ENCODE measurements at places on chromosomes 7 and 10. TPM values are rescaled to one million over a fixed set of nuclear protein-coding genes. Genes with fewer than 3 reads are reported as not detected.

- no peak for DNase-seq
- no peak overlapping the region for H3K27ac ChIP-seq
- H3K27me3 ChIP-seq, result peaks cover 100% of the 10 kb centered on the region
- H3K4me3 ChIP-seq, result no peak overlapping the region
- H3K36me3 ChIP-seq, result no peaks in the 10 kb centered on the region
Measured at GRCh38 chr7:128362670-128363069, 1.2 kb upstream of the PRRT4 start.

DNA sequence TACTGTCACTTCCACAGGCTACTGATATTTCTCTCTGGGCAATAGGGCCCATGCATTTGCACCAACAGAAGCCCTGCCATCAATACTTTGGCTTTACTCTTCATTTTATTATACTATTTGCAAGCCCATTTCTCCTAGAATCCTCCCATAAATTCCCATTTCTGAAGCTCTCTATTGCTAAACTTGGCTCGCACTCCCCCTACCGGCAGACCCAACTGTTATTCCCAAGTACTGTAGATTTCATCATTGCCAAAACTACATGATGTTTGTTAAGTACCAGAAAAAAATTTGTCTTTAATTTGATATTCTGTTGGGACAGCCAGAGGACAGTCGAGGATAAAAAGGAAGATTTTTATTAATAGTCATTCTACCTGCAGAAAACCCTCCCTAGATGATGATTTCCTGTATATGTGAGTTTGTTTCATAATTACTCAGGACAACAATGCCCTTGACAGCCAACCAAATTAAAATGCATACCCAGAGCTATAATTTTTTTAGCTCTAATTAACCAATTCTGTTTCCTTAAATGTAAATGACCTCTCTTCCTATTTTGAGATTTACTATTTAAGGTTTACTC lies 298.6 kb downstream of the REEP3 start:
- H3K27ac ChIP-seq, result no peak overlapping the region
- peak; percentile 77 for DNase-seq
- H3K4me1 ChIP-seq, result no peaks in the 10 kb centered on the region
- H3K4me3 ChIP-seq, result no peak overlapping the region

GRCh38 chr7:147498081-147498480 lies 1092.5 kb upstream of the C7orf33 start:
- peaks cover 4% of the 10 kb centered on the region for H3K36me3 ChIP-seq
- no peak overlapping the region for H3K4me3 ChIP-seq
- no peak overlapping the region for H3K27ac ChIP-seq
- no peak for DNase-seq
- H3K4me1 ChIP-seq, result no peaks in the 10 kb centered on the region
- H3K27me3 ChIP-seq, result no peaks in the 10 kb centered on the region

- H3K4me3 ChIP-seq, result no peak overlapping the region
- no peaks in the 10 kb centered on the region for H3K27me3 ChIP-seq
- DNase-seq, result no peak
- peaks cover 23% of the 10 kb centered on the region for H3K4me1 ChIP-seq
Measured at GRCh38 chr7:133582766-133583523, 330.1 kb downstream of the EXOC4 start.

Gene SUGCT
- 5.6 TPM for total RNA-seq

Gene CYP3A7
- total RNA-seq, result not detected

DNA sequence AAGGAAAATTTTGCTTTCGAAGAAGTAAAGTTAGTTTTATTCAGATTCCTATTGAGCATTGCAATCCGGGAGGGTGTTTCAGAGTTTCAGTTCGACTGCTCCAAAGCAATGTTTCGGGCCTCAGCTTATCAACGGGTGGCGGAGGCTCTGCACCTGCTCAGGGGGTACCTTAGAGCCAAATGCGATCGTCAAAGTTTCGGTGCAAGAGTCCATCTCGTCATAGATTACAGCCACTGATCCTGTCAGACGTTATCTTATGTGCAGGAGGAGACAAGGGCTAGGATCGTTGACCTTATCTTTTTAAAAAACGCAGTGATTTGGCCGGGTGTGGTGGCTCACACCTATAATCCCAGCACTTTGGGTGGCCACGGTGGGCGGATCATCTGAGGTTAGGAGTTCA lies 3.8 kb upstream of the COX19 start:
- H3K27me3 ChIP-seq, result no peaks in the 10 kb centered on the region
- H3K36me3 ChIP-seq, result no peaks in the 10 kb centered on the region
- H3K4me1 ChIP-seq, result peaks cover 2% of the 10 kb centered on the region
- no peak overlapping the region for H3K4me3 ChIP-seq

GRCh38 chr10:88390041-88390440 lies 193.1 kb downstream of the RNLS start:
- no peaks in the 10 kb centered on the region for H3K27me3 ChIP-seq
- H3K4me3 ChIP-seq, result no peak overlapping the region
- no peak for DNase-seq
- H3K36me3 ChIP-seq, result no peaks in the 10 kb centered on the region
- H3K27ac ChIP-seq, result no peak overlapping the region

- no peak for DNase-seq
- no peaks in the 10 kb centered on the region for H3K36me3 ChIP-seq
- H3K4me3 ChIP-seq, result no peak overlapping the region
Measured at GRCh38 chr7:4566714-4567113, 115.4 kb upstream of the FOXK1 start.

GRCh38 chr10:34967335-34967880 lies 122.7 kb downstream of the CUL2 start:
- no peak overlapping the region for H3K4me3 ChIP-seq
- no peaks in the 10 kb centered on the region for H3K27me3 ChIP-seq
- H3K27ac ChIP-seq, result no peak overlapping the region
- DNase-seq, result no peak

GRCh38 chr7:155322530-155322929 lies 24.9 kb downstream of the INSIG1 start:
- H3K27me3 ChIP-seq, result no peaks in the 10 kb centered on the region
- H3K36me3 ChIP-seq, result no peaks in the 10 kb centered on the region
- no peak overlapping the region for H3K4me3 ChIP-seq
- H3K4me1 ChIP-seq, result no peaks in the 10 kb centered on the region
- no peak overlapping the region for H3K27ac ChIP-seq

GRCh38 chr10:95273393-95274312 lies 17.1 kb downstream of the PDLIM1 start:
- H3K27ac ChIP-seq, result peak overlapping the region; percentile 70
- DNase-seq, result no peak
- no peak overlapping the region for H3K4me3 ChIP-seq
- peaks cover 4% of the 10 kb centered on the region for H3K36me3 ChIP-seq
- H3K27me3 ChIP-seq, result no peaks in the 10 kb centered on the region

Gene TUBAL3
- total RNA-seq, result not detected

GRCh38 chr10:122303271-122304053 lies 32.4 kb downstream of the BTBD16 start:
- H3K4me1 ChIP-seq, result 0 out of 2 replicates have a peak, but pooled peaks cover 2% of the 10 kb centered on the region
- no peaks in the 10 kb centered on the region for H3K27me3 ChIP-seq
- H3K4me3 ChIP-seq, result no peak overlapping the region
- no peaks in the 10 kb centered on the region for H3K36me3 ChIP-seq
- no peak for DNase-seq
- no peak overlapping the region for H3K27ac ChIP-seq

GRCh38 chr7:66043681-66044497 lies 31.7 kb upstream of the ASL start:
- peak overlapping the region; percentile 63 for H3K4me3 ChIP-seq
- H3K27me3 ChIP-seq, result peaks cover 21% of the 10 kb centered on the region
- peak; percentile 83 for DNase-seq
- no peak overlapping the region for H3K27ac ChIP-seq
- H3K36me3 ChIP-seq, result no peaks in the 10 kb centered on the region

Gene MRLN
- not detected for total RNA-seq

DNA sequence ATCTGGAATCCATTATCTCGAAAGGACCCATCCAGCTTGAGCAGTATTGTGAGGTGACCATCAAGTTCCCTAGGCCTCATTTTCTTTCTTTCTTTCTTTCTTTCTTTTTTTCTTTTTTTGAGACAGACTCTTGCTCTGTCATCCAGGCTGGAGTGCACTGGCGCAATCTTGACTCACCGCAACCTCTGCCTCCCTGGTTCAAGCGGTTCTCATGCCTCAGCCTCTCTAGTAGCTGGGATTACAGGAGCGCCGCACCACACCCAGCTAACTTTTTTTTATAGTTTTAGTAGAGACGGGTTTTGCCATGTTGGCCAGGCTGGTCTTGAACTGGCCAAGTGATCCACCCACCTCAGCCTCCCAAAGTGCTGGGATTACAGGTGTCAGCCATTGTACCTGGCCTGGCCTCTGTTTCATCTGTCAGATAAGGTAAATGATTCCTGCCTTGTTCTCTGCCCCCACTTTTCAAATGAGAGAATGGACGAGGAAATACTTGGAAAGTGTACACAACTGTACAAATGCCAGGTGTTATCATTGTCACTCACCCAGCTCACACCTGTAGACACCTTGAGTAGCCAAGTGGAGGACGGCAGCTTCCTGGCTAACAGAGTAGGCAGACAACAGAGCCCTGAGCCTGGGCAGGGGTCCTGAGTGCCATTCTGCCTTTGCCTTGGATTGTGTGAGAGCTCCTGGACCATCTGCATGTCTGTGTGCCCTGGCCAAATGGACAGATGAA lies 54.1 kb downstream of the HK1 start:
- H3K36me3 ChIP-seq, result 0 out of 2 replicates have a peak, but pooled peaks cover 9% of the 10 kb centered on the region
- peak overlapping the region; percentile 93 for H3K27ac ChIP-seq
- H3K27me3 ChIP-seq, result no peaks in the 10 kb centered on the region
- H3K4me3 ChIP-seq, result no peak overlapping the region

Gene GATA3
- not detected for total RNA-seq

GRCh38 chr7:132117181-132117580 lies 459.1 kb downstream of the PLXNA4 start:
- no peaks in the 10 kb centered on the region for H3K27me3 ChIP-seq
- H3K4me3 ChIP-seq, result no peak overlapping the region
- H3K27ac ChIP-seq, result no peak overlapping the region
- no peaks in the 10 kb centered on the region for H3K4me1 ChIP-seq
- H3K36me3 ChIP-seq, result no peaks in the 10 kb centered on the region
- DNase-seq, result no peak

Gene COL17A1
- 0.04 TPM for total RNA-seq

Gene ATP6V0E2
- 18.8 TPM for total RNA-seq

DNA sequence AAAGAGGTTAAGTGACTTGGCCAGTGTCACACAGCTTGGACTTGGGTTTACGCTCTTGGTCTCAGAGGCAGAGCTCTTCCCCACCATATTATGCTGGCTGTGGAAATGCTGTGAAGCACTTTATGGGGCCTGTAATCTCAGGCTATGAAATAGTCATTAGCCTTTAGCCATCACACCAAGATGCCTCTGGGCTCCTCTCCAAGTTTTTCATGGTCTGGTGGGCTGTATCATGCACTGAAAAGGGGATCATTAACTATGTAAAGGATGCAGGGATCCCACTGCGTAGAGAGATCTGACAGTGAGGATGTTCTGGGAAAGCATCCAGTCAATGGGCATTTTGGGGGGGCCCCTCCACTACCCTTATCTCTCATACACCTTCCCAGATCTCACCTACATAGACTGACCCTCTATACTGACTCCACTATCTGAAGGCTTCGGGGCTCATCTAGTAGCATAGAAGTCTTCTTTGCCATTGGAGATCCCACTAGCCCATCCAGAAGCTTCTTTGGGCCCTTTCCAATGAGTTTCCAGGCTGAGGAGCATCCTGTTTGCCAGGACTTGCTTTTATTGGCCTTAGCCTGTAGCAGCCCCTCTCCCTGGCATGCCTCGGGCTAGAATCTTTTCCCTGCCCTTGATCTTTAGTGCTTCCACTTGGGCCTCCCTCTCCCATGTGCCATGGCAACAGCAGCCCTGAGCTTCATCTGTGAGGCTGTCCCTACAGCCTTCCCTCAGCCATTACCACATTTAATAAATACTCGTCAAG lies 19.6 kb downstream of the FRMPD2 start:
- no peak overlapping the region for H3K4me3 ChIP-seq
- no peak for DNase-seq
- H3K4me1 ChIP-seq, result peaks cover 10% of the 10 kb centered on the region
- H3K27me3 ChIP-seq, result no peaks in the 10 kb centered on the region
- H3K27ac ChIP-seq, result no peak overlapping the region

DNA sequence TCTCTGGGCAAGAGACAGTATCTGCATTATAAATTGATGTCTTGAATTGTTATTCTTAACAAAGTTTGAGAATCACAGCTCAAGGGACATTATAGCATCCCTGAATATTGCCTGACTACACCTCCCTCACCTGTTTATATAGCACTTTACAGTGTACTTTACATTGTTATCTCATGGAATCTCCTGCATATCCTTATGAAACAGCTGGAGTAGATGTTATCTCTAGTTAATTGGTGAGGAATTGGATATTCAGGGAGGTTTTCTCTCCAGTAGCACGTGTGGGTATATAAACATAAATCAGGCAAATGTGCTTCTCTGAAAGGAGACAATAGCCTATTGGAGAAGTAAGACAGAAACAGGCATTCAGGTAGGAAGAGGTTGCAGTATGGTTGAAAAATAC lies 117.2 kb downstream of the SRI start:
- H3K4me1 ChIP-seq, result peaks cover 16% of the 10 kb centered on the region
- no peak overlapping the region for H3K4me3 ChIP-seq
- no peaks in the 10 kb centered on the region for H3K27me3 ChIP-seq
- no peak for DNase-seq

- no peaks in the 10 kb centered on the region for H3K36me3 ChIP-seq
- no peak overlapping the region for H3K4me3 ChIP-seq
- no peak overlapping the region for H3K27ac ChIP-seq
- H3K27me3 ChIP-seq, result no peaks in the 10 kb centered on the region
- H3K4me1 ChIP-seq, result no peaks in the 10 kb centered on the region
Measured at GRCh38 chr10:44068716-44069482, 316.0 kb downstream of the CXCL12 start.

DNA sequence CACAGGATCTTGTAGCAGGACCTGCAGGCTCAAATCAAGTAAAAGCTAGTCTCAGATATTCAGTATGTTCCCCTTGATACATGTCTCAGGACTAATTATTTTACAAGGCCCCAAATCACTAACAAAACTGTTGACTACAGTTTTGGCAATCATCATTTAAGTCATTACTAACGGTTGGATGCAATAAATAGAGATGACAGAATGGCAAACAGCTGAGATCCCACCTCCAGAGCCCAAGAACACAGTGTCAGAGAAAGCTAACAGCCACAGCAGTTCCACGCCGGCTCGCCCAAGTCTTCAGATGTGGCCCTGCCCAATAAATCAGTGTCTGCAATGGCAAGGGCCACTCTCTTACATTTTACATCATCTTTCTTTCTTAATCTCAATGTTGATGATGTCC lies 87.6 kb downstream of the CTBP2 start:
- no peaks in the 10 kb centered on the region for H3K27me3 ChIP-seq
- H3K27ac ChIP-seq, result no peak overlapping the region
- H3K4me3 ChIP-seq, result no peak overlapping the region
- peaks cover 15% of the 10 kb centered on the region for H3K36me3 ChIP-seq
- H3K4me1 ChIP-seq, result peaks cover 27% of the 10 kb centered on the region

Measured in GM23338 (cell line).